Astrocyte (in vitro differentiated cells and primary cell): ENCODE measurements at places on chromosomes 12 and 14.

DNA sequence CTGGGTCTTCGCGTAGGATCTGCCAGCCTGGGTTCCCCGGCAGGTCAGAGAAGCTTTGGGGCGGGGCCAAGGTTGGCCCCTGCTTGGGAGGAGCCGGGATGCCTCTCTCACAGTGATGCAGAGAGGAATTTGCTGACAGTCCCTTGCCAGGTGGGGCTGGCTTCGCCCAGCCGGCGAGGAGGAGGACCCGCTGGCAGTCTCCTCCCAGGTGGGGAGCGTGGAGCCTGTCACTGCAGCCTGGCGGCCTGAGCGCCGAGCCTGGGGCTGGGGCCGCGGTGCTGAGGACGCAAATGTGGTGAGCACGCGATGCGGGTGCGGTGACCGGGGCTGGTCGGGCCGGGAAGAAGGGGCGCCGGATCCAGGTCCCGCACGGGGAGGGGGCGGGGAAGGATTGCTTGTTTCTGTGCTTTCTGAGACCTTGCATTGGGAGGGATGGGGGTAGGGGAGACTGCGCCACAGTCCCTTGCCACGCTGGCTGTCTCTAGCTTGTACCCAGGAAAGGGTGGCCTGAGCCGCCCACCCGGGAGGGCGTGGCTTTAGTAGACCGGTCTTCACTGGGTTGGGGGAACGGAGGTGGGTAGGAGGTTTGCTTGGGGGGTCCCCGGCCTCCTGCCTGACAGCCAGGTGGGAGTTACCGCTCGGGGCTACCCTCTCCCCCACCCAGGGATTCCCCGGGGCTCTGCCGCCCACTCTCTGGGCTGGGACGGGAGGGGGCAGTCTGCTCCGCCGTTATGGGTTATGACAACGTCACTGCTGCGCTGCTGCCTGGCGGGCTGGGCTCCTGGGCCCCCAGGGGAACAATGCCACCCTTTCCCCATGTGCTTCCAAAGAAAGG lies at the start of gene TMEM63C:
Gene TMEM63C, plus strand, starts transcription at position 196 of the 835 bp plus-strand sequence. CDS start 37,016 bp downstream, outside the sequence.
- peaks cover 3% of the 10 kb centered on the region for H3K4me1 ChIP-seq
- H3K27ac ChIP-seq, result no peak within 1 kb of the TSS
- H3K27me3 ChIP-seq, result peaks cover 3% of the 10 kb centered on the region
- peak; percentile 10 for DNase-seq
- no peaks in the 10 kb centered on the region for H3K36me3 ChIP-seq
- H3K4me3 ChIP-seq, result peak within 1 kb of the TSS; percentile 54

DNA sequence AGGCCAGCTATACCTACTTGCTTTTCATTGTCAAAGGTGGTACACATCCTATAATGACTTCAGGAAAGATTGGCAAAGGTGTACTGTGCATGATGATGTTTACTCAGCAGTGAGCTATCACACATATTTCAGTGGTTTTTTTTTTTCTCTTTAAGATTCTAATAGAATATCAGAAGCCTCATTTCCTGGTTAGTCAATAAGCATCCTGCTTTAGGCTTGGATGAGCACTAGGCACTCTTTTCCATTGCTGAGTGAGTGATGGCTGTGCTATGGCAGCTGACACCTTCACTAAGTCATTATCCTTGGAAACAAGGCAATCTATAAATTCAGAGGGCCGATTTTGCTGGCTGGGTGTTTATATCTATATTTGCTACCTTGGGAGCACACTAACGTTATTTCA lies 161.1 kb upstream of the RASSF8 start:
- H3K27me3 ChIP-seq, result no peaks in the 10 kb centered on the region
- H3K4me3 ChIP-seq, result no peak overlapping the region
- no peaks in the 10 kb centered on the region for H3K36me3 ChIP-seq
- no peak overlapping the region for H3K27ac ChIP-seq
- DNase-seq, result no peak

- H3K27ac ChIP-seq, result no peak overlapping the region
- no peak for DNase-seq
- H3K27me3 ChIP-seq, result peaks cover 16% of the 10 kb centered on the region
- H3K36me3 ChIP-seq, result no peaks in the 10 kb centered on the region
- no peak overlapping the region for H3K4me3 ChIP-seq
These were observed 32.2 kb upstream of the ANKRD9 start for GRCh38 chr14:102541771-102542170.

DNA sequence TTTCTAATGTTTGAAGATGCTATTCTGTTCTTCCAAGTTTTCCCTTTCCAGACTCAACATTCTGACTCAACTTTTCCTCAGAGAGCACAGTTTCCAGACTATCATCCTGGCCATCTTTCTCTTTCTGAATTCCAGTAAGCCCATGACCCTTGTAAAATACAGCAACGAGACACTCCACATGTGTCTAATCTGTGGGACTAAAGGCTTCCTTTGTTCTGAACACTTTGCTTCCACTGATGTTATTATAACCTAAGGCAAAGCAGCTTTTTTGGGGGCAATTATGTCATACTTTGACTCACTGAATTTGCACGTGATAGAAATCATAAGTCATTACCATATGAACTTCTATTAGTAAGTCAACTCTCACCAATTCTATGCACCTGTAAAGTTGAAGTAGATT lies 6.3 kb upstream of the ART4 start:
- no peak overlapping the region for H3K4me3 ChIP-seq
- H3K27me3 ChIP-seq, result no peaks in the 10 kb centered on the region
- peaks cover 10% of the 10 kb centered on the region for H3K4me1 ChIP-seq
- peak overlapping the region; percentile 41 for H3K27ac ChIP-seq
- no peaks in the 10 kb centered on the region for H3K36me3 ChIP-seq

DNA sequence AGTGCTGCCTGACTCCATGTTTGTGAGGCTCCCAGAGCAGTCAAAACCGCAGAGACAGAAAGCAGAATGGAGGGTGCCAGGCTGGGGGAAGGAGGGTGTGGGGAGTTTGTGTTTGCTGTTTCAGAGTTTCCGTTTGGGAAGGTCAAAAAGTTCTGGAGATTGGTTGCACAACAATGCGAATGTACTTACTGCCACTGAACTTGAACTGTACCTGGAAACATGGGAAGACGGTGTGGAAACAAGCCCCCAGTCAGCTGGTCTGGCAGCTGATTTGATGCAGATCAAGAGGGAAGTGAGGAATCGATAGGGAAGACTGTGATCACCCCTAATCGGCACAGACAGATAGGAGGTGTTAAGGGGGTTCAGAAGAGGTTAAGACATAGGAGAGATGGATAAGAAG lies 35.3 kb upstream of the INF2 start:
- H3K27me3 ChIP-seq, result no peaks in the 10 kb centered on the region
- DNase-seq, result no peak
- H3K36me3 ChIP-seq, result no peaks in the 10 kb centered on the region
- no peak overlapping the region for H3K27ac ChIP-seq

DNA sequence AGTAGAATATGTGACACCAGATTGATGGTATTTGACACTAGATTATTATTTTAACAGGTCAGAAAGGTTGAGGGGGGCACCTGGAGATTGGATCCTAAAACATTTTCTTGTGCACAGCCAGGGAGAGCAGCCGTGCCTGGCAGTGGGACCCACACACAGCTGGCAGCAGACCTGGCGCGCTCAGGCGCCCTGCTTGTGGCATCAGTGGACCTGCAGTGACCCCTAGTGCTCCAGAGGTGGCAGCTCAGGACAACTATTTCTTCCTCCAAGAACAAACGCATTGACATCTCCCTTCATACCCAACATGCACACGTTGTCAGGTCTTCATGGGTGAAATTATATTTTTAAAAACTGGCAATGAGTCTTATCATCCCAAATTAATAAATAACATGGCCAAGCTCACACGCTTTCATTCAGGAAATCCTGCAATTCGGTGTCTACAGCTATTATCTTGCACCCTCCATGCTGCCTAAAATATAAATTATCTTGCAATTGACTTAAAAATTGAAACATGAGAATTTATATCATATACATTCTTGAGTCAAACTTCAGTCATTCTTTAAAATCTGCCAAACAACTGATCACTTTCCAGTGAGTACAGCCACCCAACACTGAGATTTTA lies 7.7 kb upstream of the TMEM132D start:
- H3K4me1 ChIP-seq, result no peaks in the 10 kb centered on the region
- peaks cover 12% of the 10 kb centered on the region for H3K27me3 ChIP-seq
- H3K36me3 ChIP-seq, result no peaks in the 10 kb centered on the region
- H3K4me3 ChIP-seq, result no peak overlapping the region

DNA sequence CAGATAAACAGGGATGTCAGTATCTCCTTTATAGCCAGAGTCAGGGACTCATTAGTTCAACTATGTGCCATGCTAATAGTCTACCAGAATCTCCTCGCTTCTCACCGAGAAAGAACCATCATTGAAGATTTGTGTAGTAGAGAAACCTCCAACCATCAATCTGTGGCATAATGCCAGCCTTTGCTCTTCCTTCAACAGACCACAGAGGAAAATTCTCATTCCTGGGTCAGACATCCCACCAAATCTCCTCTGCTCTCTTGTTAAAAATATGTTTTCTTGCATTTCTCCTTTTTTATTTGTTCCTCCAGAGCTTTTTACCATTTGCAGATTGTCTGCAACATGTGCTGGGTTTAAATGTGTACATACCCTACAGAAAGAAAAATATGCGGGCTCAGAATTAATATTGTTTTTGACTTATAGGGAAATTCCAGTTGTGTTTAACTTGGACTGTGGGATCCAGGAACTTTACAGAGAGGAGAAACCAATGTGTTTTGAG lies 64.9 kb downstream of the LLPH start:
- no peaks in the 10 kb centered on the region for H3K36me3 ChIP-seq
- H3K27ac ChIP-seq, result peak overlapping the region; percentile 10
- DNase-seq, result peak; percentile 50
- peaks cover 18% of the 10 kb centered on the region for H3K4me1 ChIP-seq
- no peaks in the 10 kb centered on the region for H3K27me3 ChIP-seq

- peak; percentile 83 for DNase-seq
- H3K27ac ChIP-seq, result peak overlapping the region; percentile 71
- H3K4me3 ChIP-seq, result no peak overlapping the region
- peaks cover 28% of the 10 kb centered on the region for H3K4me1 ChIP-seq
These were observed 18.6 kb downstream of the DDX24 start for GRCh38 chr14:94062344-94062940.

DNA sequence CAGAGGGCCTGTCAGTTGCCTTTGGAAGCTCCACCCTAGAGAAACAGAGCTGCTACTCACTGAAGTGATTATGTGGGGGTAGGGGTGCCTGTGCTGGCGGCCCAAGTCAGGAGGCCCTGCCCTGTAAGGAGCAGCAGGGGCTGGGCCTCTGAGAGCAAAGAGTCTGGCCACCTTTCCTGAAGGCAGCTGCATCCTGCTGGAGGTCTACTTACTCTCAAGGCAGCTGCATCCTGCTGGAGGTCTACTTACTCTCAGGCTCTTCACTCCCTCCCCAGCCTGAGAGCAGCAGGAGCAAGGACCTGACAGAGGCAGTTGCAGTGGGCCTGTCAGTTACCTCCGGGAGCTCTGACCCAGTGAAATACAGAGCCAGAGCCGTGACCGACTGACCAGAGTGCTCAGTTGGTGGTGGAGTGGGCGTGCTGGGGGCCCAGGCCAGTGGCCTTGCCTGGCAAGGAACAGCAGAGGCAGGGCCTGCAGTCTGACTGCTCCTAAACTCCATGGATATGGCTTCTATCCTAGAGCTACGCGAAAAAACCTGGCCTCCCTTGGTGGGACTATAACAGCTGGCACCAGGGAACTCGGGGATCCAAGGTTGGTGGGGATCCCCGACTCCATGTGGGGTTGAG lies 32.3 kb downstream of the RAD51B start:
- H3K27ac ChIP-seq, result no peak overlapping the region
- H3K36me3 ChIP-seq, result no peaks in the 10 kb centered on the region
- no peaks in the 10 kb centered on the region for H3K4me1 ChIP-seq
- no peak for DNase-seq

DNA sequence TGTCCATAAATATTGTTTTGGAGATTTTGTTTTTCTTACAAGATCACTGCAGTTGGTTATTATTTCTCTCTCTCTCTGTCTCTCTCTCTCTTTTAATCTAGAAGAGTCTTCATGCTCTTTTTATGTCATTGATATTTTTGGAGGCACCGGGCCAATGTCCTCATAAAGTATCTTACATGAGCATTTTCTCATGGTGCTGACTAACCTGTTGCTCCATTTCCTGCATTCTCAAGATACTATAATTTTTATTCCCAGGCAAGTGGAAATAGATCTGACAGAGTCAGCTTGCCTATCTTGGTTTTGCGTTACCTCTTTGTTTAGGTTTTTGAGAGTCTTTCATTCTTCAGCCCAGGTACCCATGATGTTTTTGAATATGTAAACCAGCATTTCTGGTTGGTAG lies 938.8 kb upstream of the FBXO33 start:
- H3K36me3 ChIP-seq, result no peaks in the 10 kb centered on the region
- no peak overlapping the region for H3K27ac ChIP-seq
- H3K4me3 ChIP-seq, result no peak overlapping the region
- no peaks in the 10 kb centered on the region for H3K4me1 ChIP-seq

DNA sequence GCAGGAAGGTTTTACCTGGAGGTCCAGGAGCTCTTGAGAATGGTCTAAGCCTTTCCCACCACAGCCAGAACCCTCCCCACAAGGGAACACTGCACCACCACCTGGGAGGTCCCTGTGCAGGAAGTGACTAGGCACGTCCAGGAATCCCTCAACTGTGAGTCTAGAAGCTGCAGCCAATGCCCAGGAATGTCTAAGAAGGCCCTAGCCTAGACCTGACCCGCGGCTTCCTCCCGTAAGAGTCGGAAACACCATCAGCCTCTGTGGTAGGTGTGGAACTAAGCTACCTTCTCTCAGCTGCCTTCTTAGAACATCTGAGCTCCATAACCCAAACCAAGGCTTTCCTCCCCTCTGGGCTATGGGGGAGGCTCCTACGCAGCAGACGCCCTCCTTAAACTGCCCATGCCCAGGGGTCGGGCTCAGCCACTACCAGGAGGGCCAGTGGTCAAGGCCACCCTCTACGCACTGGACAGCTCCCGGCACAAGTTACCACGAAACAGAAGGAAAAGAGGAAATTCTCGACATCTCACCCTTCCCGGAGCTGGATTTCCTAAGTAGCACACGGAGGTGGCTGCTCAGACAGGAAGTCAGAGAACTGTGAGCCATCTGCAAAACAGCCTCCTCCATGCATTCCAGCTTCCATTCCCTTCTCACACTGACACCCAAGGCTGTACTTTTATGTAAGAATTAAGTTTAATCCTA lies 25.5 kb downstream of the ZFYVE21 start:
- H3K27me3 ChIP-seq, result no peaks in the 10 kb centered on the region
- no peak overlapping the region for H3K4me3 ChIP-seq
- peaks cover 8% of the 10 kb centered on the region for H3K4me1 ChIP-seq
- peak overlapping the region; percentile 16 for H3K27ac ChIP-seq
